ENCODE measurements at places on chromosomes 3 and 15.

- no peak for DNase-seq
Measured at GRCh38 chr3:188326968-188327367, 173.0 kb downstream of the LPP start.

- DNase-seq, result no peak
Measured at GRCh38 chr3:141148770-141149169, 82.9 kb upstream of the PXYLP1 start.

- peak; percentile 39 for DNase-seq
Measured at GRCh38 chr15:38605744-38606143, 41.1 kb upstream of the RASGRP1 start.

GRCh38 chr3:112633757-112634156, 7.2 kb downstream of the CCDC80 start:
- DNase-seq, result no peak

DNA sequence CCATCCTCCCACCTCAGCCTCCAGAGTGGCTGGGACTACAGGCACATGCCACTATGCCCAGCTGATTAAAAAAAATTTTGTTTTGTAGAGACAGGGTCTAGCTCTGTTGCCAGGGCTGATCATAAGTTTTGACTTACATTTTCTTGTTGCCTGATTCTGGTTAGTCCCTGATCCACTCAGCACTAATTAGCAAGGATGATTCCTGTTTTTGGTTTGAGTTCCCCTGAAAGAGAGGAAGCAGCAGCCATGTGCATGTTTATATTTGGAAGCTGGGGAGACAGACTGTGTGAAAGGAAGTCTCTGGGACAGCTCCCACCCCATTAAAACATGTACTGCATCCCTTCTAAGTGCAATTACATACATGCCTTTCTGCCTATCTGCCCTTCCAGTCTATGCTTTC, 3.6 kb upstream of the NCK1 start:
- DNase-seq, result no peak

GRCh38 chr3:113668015-113668414, 28.4 kb downstream of the USF3 start:
- DNase-seq, result no peak

DNA sequence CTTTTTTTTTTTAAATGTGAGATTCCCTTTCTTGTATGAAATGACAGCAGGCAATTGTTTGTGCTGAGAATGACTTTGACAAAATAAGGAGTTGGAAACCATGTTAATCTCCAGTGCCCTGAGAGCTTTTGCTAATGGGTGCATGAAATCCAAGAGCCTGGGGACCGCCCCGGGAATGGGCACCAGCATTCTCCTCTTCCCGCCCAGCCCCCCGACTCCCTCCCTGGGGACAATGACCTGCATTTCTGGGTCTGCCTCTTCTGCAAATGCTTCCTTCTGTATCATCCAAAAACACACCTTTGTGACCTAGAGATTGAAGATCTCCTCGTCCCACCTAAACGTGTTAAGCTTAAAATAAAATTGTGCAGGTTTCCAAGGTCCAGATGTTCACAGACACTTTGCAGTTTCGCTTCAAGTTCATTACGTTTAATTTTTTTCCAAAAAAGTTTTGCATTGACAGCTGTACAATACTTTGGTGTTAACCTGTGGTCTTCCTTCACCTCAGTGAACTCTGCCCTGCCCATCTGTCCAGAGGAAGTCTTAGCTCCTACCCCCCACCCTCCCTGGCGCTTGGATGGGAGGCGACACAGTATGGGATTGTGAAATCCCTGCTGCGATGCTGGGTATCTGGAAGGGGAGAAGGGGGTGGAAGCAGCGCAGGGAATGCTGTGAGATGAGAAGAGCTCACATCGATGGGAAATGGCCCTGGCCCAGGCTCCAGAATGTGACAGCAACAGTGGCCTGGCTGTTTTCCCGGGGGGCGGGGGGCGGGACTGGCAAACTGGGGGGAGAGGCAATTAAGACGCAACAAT, 50.1 kb downstream of the TLE3 start:
- DNase-seq, result no peak

DNA sequence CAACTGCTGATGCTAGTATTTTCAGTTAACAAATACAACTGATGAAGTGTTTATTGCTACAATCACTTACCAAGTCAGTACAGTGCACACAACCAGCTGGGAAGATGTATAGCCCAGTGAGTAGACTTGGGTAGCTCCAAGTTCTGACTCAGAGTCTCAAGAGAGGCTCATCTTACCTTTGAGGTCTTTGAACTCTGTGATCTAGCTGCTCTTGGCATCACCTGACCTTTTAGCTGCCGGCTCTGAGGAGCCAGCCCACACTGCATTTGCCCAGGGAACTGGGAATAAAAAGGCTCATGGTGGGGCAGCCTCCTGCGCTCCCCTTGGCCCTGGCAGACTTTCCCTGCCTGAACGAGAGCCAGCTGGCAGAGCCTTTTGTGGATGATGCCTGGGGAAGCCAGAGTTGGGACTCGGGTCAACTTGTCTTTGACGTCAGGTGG, 82.6 kb downstream of the CEMIP start:
- DNase-seq, result no peak

DNA sequence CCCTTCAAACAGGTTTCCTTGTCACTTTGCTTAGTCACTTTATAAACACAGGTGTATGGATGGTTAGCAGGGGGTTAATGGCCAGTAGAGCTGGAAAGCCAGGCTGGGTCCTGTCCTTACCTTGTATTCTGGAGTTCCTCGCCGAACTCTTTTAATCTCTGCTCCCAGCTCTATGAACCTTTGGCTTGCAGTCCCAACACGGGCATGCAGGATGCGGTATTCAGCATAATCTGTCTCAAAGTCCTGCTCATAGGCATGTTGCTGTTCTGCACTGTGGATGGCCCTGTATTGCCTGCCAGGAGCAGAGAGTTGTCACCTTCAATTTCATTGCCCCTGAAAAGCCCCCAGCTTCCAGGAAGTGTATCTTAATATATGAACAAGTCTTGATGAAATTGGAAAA, 2.7 kb downstream of the ELL3 start:
- no peak for DNase-seq

DNA sequence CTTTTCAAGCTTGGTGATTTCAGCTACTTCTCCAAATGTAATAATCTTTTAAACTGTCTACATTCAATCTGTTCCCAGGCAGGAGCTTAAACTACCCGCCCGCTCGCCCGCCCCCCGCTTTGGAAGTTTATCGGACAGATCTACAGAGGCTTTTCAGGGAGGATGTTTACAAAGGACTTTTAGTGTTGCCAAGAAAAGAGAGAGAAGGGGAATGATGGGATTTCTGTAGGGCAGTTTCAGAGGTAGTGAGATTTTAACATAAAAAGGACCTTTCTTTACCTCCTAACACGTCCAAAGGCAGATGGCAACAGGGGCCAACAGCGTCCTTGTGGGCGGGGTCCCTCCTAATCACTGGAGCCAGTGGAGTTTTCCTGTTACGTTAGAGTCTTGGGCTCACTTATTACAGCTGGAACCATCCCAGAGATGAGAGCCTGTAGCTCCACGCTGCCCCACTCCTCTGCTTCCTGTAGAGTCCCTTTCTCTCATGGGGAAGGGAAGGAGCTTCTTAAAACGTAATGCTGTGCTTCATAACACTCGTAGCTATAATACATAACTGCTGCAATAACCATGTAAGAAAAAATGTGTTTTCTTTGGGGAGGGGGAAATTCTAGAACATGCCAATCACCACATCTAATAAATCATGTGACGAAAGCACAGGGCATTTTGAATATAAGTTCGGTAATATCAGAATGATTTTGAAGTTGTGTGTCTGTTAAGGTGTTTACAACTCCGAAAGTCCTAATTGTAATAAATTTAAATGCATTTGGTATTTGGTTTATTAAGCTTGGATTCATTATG, 30.9 kb downstream of the HES1 start:
- DNase-seq, result no peak

GRCh38 chr3:30610702-30611368, 4.4 kb downstream of the TGFBR2 start:
- no peak for DNase-seq

- no peak for DNase-seq
Measured at GRCh38 chr3:145448436-145448835, 712.5 kb downstream of the PLOD2 start.

DNA sequence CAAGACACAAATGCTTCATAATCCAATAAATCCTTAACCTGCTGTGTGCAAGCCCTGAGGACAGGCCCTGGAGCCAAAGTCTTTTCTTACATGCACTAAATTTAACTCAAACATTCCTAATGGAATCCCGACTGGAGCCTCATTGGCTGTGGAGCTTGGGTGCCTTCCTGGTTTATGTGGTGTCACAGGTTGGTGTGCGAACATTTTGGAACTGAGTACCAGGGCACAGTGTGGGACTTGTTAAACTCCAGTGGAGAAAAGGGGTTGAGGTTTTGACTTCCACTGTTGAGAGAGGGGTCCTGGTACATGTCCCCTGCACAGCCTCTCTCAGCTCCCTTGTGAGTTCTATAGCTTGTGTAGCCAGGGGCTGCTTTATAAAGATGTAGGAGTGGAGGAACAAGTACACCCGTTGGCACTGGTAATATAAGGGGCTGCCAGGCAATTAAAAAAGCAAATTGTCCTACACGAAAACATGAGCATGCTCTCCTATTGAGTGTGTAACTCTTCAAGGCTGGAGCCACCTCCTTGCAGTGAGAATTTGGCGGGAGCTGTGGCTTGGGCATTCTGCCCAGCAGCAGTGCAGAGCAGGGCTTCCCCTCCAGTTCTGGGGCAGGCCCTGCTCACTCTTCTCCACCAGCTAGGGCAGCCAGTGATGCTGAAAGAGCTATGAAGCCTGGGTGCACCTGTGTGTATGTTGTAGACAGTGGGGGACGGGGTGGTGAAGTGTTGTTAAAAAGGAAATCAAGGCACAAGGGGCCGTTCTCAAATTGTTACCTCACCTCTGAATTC, 218.1 kb downstream of the CLSTN2 start:
- DNase-seq, result no peak

Measured in activated T-cell treated with anti-CD3 and anti-CD28 coated beads, Interleukin-2, amount 50 U/mL, for 72 hours (primary cell).